Activated CD4-positive, alpha-beta T cell treated with anti-CD3 and anti-CD28 coated beads, Interleukin-2, amount 50 U/mL, for 24 hours (primary cell): ENCODE measurements at places on chromosomes 6 and 20.

DNA sequence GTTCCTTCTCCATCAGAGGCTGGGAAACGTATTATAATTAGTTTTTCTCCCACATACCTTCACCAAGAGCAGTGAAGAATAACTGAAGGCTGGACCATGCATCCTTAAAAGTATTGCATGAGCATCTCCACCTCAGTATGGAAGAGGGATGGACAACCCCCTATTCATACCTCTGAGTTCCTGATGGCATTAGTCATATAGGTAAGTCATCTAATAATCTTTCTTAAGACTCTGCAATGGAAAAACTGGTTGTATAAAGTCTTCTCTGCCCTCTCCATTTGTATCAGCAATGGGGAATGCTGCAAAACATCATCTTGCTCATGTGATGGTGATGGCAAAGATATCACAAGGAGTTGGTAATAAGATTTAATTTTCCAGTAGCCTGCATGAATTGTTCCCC is 24.5 kb downstream of the PGM3 start:
- no peak for DNase-seq

DNA sequence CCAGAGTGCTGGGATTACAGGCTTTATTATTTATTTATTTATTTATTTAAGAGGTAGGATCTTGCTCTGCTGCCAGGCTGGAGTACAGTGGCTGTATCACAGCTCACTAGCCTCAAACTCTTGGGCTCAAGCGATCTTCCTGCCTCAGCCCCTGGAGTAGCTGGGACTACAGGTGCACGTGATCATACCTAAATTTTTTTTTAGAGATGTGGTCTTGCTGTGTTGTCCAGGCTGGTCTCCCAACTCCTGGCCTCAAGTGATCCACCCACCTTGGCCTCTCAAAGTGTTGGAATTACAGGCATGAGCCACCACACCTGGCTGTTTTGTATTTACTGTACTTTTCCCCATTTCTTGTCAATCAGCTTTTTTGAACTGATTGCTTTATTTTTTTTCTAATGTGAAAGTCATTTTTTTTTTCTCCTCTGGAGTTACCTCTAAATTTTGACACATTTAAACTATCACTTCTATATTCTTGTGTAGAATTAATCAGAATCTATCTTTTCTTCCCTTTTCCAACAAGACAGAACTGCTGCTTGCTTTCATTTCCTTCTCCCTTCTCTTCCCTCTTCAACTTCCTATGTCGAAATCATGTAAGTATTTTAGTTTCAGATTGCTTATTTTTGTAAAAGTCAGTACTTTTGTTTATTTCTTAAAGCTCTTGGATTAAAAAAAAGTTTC is 12.0 kb downstream of the PANK2 start:
- DNase-seq: no peak

- no peak for DNase-seq
Observed at GRCh38 chr20:24971376-24972101, 21.0 kb downstream of the APMAP start.

GRCh38 chr6:118292558-118292957 is 255.5 kb upstream of the PLN start:
- DNase-seq: no peak

DNA sequence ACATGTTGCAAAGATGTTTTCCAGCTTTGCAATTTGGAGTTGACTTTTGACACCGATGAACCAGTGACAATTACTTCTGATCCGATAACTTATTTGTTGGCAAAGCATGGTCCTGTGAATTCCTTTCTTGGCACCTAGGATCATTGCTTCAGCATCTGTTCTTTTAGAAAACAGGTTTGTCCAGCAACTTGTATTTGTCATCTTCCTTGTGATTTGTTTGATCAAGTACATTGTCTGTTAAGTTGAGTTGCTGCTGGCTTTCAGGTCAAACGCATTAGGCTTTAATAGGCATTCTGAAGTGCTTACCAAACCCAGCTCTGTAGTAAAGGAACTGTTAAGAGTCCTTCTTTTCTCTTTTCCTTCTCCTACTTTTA is 192.4 kb upstream of the ZNF217 start:
- DNase-seq: no peak

- no peak for DNase-seq
Observed at GRCh38 chr6:121823437-121823851, 388.0 kb downstream of the GJA1 start.

DNA sequence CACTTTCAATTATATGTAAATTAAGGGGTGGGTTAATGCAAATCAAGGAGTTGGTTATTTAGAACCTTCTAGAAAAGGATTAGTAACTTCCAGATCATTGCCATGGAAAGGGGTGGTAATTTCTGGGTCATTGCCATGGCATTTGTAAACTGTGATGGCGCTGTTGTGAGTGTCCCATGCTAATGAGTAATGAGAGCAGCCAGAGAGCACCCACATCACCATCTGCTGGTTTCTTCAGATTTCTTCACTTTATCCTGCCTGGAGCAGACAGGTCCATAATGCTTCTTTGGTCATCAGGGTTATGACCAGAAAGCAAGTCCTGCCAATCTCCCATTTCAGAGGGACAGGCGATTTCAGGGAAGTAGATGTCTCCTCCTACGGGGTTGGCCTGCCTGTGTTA is 311.3 kb upstream of the CNR1 start:
- no peak for DNase-seq
